ENCODE measurements at places on chromosomes 4 and X.

DNA sequence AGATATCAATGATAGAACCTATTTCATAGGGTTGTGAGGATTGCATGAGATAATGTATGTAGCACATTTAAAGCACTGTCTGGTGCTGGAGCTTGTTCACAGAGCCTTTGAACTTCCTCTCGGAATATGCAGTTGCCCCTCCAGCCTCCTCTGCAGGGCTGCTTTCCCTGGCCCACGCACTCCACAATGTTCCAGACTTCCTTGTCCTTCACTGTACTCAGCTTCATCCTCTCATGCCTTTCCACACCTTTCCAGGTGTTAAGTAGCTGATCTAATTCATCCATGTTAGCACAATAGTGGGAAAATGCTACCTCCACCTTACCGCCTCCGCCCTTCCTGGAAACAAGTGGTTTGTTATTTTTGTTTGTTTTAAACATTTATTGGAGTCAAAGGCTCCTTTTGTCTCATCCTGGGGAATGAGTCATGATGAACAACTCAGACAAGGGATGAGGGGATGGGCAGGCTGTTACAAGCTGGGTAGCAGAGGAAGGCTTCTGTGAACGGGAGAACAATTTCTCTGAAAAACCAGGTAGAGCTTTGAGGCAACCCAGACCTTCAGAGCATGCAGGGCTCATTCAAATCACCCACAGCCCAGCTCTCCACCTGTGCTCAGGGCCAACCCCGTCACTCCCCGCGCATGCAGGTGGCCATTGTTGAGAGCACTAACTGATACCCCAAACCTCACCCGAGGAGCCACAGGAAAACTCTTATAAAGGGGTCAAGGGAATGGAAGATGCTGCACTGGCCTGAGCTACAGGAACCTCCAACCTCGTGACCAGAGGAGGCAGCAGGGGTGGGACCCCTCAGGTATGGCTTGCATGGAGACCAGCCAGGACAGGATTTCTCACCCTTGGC, 84.9 kb upstream of the TBL1X start:
- DNase-seq = no peak

GRCh38 chr4:184795214-184795844, 30.4 kb downstream of the ACSL1 start:
- DNase-seq = no peak

GRCh38 chr4:26936284-26937065, 75.8 kb downstream of the STIM2 start:
- no peak for DNase-seq

GRCh38 chr4:3296651-3297050, 3.8 kb downstream of the RGS12 start:
- no peak for DNase-seq

DNA sequence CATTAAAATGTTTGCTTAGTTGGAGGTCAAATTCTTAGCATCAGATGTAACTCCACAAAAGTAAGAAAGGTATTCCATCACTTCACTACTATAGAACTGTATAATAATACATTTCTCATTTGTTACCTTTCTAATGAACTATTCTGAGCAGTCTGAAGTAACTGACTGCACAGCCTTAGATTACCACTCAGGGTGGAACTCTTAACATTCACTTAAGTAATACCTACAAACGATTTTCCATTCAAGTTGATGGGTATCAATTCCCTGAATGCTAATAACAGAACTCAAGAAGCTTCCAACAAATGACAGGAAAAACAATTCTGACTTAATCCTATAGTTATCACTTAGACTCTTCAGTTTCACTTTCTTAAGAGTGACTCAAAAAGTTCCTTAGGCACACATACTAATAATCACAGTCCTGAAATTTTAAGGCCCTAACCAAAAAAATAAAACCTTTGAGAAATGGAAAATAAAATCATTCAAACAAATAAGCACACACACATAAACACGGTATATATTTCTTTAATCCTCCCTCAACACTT, 20.9 kb downstream of the HNRNPD start:
- DNase-seq = no peak

GRCh38 chr4:24607334-24607733, 23.0 kb upstream of the DHX15 start:
- DNase-seq = no peak

DNA sequence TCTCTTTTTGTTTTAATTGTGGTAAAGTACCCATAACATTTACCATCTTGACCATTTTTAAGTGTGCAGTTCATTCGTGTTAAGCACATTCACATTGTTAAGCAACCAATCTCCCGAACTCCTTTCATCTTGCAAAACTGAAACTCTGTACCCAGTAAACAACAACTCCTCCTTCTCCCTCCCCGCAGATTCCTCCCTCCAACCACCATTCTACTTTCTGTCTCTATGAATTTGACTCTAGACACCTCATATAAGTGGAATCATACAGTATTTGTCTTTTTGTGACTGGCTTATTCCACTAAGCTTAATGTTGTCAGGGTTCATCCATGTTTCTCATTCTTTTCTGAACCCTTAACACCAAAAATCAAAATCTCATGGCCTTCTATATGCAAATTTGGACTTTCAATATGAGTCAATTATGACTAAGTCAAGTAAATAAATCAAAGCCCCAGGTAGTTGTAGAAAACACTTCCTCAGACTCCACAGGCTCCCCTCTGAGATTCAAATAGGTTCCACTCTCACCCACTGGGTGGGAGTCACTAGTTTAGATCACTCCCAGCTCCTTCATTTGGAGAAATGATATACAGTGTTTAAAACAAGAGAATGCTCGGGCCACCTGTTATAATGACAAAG, 9.8 kb upstream of the RTL5 start:
- DNase-seq = no peak

DNA sequence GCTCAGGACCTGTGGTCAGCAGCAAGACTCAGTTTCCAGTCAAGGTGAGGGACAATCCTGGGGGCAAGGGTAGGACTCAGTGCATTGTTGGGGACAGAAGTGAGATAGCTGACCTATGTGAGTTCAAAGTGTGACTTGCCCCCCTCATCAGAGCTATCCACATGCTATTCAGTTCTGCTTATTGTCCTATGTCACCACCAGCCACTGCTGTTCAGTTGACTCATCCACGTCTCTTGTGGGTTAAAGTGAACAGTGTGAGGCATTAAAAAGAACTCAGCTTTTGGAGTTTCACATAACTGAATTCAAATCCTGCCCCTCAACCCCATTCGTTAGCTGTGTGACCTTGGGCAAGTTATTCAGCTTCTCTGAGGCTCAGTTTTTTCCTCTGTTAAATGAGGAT, 4.4 kb upstream of the APLN start:
- DNase-seq = no peak

GRCh38 chr4:55125087-55125721, at the start of gene KDR:
KDR (minus strand) TSS chr4:55125595; CDS start chr4:55125293, 302 bp downstream.
- no peak for DNase-seq

DNA sequence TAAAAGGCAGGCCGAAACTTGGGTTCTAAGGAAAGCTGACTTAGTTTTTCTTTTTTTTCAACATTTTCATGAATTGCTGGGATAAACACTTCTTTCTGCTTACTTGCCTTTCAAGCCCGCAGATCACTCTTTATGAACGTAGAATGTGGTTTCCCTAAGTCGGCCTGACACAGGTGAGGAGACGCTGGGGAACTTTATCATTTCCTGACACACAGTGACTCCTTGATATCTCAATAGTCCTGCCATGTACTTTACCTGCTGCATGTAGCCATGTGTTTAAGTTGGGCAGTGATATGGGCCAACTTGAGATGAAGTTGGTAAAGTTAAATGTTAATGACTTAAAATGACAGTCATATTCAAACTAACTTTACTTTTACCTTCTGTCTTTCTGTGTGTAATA, 26.6 kb upstream of the SNCA start:
- DNase-seq = no peak

DNA sequence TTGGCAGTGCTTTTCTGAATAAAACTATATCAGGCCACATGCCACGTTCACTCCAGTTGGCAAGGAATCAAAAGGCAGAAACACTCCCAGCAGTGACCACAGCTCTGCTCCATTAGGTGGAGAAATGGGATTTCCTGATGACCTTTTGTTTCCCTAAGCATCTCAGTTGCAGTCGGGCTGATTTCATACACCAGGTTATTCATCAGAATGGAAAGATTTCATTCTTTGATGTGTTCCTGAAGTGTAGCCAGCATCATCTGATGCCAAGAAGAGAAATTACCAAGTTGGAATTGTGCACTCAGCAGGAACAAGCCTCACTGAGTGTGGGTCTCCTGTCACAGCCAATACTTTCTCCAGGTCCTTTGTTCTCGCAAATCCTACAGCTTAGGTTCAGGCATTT, 193.7 kb downstream of the SPATA18 start:
- DNase-seq = no peak

GRCh38 chr4:953574-953915, 19.8 kb downstream of the DGKQ start:
- DNase-seq = no peak

DNA sequence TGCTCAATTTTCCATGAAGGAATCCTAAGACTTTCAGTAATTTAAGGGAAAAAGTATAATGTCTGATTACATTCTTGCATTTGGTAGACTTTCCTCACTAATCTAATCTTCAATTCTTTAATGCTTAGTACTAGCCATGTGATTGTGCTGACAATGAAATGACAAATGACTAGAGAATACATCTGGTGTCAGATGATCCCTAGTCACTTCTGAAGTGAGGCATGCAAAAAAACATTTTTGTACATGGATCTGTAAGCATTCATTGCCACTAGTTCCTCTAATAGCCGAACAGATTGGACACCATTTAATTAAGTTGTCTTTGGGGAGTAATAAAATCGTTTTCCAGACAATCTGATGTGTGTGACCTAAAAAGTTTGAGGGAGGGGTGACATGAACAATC, 62.7 kb upstream of the NRK start:
- no peak for DNase-seq

- DNase-seq = no peak
Measured at GRCh38 chr4:8607603-8608481, 15.3 kb downstream of the CPZ start.

GRCh38 chr4:69524706-69525105, 29.0 kb upstream of the UGT2B4 start:
- no peak for DNase-seq

DNA sequence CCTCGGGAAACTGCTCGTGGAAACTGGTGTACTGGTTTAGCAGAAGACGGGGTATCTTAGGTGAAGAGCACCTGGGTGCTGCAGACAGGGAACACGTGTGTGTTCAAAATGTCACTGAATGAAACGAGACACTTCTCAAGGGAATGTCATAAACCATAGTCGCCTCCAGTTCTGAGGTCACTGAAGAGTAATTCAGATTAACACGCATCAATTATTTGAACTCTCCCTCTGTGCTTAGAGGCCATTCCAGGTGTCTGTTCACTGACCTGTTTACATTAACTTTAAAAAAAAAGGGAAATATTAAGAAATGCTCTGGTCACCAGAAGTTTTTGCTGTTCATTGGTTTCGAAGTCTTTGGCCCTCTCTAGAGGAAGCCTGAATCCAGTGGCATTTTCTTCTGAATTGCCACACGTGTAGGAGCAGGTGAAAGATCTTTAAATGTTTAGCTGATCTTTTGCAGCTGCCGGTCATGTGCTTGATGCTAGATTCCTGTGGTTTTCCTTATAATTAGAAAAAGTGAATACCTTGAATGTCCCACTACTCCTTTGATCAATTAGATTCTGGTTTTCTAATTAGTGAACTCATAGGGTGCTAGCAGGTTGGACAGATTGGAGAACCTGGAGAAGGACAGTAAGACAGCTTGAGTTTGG, 330.5 kb downstream of the ARHGAP10 start:
- DNase-seq = no peak

GRCh38 chrX:20653070-20653469, 386.4 kb upstream of the RPS6KA3 start:
- no peak for DNase-seq

DNA sequence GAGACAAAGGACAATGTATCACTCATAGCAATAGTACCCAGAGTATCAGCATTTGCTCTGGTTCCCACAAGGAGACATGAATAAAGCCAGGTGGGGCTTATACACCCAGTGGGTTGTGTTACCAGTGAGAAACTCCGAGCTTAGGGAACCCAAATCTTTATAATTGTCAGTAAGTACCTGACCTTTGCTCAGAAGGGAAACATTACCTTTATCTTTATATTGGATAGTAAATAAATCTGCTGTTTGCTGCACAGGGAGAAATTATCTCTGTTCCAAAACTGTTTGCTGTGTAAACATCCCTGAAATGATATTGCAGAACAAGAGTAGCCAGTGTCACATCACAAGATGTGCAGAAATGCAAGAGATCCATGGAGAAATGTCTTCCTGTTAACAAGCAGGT, 12.1 kb upstream of the SLAIN2 start:
- no peak for DNase-seq

GRCh38 chr4:31995943-31996901, 1276.1 kb downstream of the PCDH7 start:
- DNase-seq = no peak

GRCh38 chr4:175373031-175373430, 439.0 kb downstream of the GPM6A start:
- DNase-seq = no peak

GRCh38 chr4:112214390-112215264, 17.0 kb upstream of the AP1AR start:
- peak; percentile 47 for DNase-seq

DNA sequence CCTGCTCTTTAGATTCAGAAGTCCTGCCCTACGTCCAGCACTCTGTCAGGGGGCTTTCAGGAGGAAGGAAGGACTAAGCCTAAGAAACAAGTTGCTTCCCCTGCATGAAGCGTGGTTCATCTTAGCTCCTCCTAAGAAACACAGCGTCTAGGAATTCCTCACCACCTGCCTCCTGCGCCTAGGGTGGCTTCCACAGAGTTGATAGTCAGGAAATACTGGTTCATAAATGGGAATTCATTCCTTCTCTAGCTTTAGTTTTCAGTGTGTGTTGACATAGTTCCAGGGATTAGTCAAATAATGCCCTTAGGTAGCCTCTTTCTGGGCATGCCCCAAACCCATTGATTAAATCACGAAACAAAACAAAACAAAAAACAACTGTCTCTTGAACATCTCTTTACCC, 1.7 kb upstream of the MXRA5 start:
- DNase-seq = no peak

- DNase-seq = no peak
Measured at GRCh38 chrX:147832707-147833348, 78.9 kb upstream of the FMR1 start.

GRCh38 chr4:138775489-138775888, 240.1 kb upstream of the NOCT start:
- no peak for DNase-seq

GRCh38 chr4:112858751-112859150, 190.7 kb upstream of the ANK2 start:
- DNase-seq = no peak

- DNase-seq = no peak
Measured at GRCh38 chrX:4932790-4933189, 1219.3 kb upstream of the PRKX start.

DNA sequence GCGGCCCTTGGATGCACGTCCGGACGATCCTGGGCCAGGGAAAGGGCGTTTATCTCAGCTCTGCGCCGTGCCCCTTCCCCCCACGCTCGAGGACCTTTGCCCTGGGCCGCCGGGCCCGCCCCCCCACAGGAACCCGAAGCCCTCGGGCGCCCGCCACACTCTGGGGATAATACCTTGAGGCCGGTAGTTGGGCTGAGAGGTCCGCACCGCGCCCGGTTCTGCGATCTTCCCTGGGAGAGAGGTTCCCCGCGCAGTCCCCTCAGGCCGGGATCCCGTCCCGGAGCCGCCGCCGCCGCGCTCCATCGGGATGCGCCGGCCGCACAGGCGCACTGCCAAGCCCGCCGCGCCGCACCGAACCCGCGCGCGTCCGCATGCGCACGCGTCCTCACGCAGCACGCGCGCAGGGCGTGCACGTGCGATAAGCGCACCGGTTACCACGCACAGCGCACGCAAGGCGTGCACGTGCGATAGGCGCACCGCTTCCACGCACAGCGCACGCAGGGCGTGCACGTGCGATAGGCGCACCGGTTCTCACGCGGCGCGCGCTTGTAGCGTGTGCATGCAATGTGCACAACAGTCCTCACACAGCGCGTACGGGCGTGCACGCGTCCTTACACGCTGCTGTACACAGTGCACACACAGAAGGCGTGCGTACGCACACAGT, at the start of gene MAP7D2:
Gene MAP7D2 (minus strand): TSS at position 331 of the 664 bp plus-strand sequence. CDS start 28 bp downstream, at position 303.
- DNase-seq = no peak
